Thyroid gland (tissue), 4 donors: ENCODE measurements at places on chromosomes 2 and 18. TPM values are rescaled to one million over a fixed set of nuclear protein-coding genes. Genes with fewer than 3 reads are reported as not detected.
A peak's percentile ranks its signal among the peaks of the same experiment; 100 is the strongest.

DNA sequence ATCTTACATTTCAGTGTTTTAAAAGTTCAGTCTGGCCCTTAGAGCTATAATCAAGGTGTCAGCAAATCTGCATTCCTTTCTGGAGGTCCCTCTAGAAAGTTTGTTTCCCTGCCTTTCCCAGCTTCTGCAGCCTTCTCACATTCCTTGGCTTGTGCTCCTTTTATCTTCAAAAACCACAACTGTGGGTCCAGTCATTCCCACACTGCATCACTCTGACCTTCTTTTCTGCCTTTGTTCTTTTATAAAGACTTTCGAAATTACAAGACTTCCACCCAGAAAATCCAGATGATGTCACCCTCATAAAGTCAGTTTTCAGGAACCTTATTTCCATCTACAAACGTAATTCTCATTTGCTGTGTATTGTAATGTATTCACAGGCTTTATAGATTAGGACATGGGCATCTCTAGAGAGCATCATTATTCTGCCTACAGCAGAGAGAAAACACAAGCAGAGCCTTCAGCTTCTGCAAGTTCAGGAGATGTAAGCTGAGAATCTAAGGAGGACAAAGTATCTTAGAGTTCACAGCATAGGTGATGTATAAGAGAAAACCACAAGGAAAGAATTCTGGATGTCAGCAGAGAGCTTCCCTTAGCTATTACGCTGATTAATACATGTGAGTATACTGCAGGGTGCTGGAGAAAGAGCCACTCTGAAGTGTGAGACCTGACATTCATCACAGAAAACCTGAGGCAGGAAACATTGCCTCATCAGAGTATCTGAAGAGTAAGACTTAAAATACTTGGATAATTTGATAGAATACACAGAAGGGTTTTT lies 1100.2 kb downstream of the CBLN2 start:
- H3K27ac ChIP-seq, result no peak overlapping the region
- H3K36me3 ChIP-seq, result no peaks in the 10 kb centered on the region
- DNase-seq, result no peak

GRCh38 chr18:39329496-39330275 lies 1764.1 kb upstream of the CELF4 start:
- H3K36me3 ChIP-seq, result no peaks in the 10 kb centered on the region
- no peak for DNase-seq
- no peak overlapping the region for H3K27ac ChIP-seq
- no peaks in the 10 kb centered on the region for H3K27me3 ChIP-seq
- H3K4me3 ChIP-seq, result no peak overlapping the region
- H3K4me1 ChIP-seq, result no peaks in the 10 kb centered on the region

- H3K4me1 ChIP-seq, result no peaks in the 10 kb centered on the region
- DNase-seq, result no peak
- no peaks in the 10 kb centered on the region for H3K27me3 ChIP-seq
- no peak overlapping the region for H3K4me3 ChIP-seq
- H3K27ac ChIP-seq, result no peak overlapping the region
Observed at GRCh38 chr2:219836647-219837177, 209.3 kb downstream of the SLC4A3 start.

DNA sequence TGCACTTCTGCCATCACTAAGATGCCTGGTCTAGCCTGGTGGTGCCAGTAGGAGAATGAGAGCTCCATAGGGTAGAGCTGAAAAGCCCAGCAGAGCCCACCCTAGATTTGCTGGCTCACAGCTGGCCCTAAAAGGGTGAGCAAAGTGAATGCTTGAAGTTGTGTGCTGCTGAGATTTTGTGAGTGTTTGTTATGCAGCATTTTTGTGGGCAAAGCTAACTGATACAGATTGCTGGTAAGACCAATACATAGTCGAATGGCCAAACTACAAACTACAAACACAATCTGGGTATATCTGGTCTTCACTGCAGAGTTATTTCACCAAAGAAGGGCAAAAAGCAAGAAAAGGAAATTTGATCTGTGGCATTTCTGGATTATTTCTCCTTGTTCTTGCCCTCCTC lies 7.1 kb upstream of the AGAP1 start:
- H3K4me1 ChIP-seq, result no peaks in the 10 kb centered on the region
- no peaks in the 10 kb centered on the region for H3K27me3 ChIP-seq
- no peak overlapping the region for H3K27ac ChIP-seq
- no peaks in the 10 kb centered on the region for H3K36me3 ChIP-seq

- no peaks in the 10 kb centered on the region for H3K4me1 ChIP-seq
- H3K4me3 ChIP-seq, result no peak overlapping the region
- no peaks in the 10 kb centered on the region for H3K36me3 ChIP-seq
- DNase-seq, result no peak
Observed at GRCh38 chr2:121064186-121064585, 220.8 kb downstream of the TFCP2L1 start.

DNA sequence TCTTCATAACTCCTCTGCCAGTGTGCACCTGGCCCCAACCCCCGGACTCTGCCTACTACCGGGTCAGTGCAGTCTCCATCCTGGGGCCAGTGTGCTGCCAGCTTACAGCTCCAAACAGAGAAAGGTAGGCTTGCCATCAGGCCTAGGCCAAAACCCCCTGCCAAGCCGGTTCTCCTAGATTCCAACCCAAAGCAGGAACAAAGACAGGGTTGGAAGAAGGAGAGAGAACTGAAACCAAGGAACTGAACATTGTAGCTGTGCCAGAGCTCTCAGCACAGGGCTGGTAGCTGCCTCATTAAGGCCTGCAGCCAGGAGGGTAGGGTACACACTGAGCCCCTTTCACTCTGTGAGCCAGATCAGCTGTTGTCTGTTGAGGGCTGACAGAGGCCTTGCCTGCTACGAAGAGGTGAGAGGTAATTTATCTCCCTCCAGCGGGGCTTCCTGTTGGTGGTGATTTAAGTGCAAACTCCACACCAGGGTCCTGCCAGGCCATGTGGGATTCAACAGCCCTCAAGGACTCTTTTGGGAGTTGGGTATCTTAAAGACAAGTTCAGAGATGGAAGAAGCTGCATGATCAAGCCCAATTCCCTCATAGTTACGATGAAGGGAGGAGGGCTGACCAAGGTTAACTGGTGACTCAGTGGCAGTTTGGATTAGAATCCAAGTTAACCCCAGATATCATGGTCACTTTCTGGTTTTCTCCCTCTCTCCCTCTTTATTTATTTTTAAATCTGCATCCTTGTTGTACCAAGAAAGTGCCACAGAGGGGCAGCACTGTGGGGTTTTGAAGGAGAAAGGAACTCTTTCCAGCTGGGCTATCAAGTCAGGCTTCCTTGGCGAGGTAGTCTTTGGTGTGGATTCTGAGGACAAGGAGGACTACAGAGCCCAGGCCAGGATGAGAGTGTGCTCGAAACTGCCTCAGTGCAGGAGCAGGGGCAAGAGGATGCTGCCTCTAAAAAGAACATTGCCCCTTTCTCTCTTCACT lies 48.1 kb downstream of the CYRIA start:
- H3K27me3 ChIP-seq, result no peaks in the 10 kb centered on the region
- H3K4me1 ChIP-seq, result peaks cover 94% of the 10 kb centered on the region
- H3K27ac ChIP-seq, result peak overlapping the region; percentile 90
- peaks cover 3% of the 10 kb centered on the region for H3K36me3 ChIP-seq
- peak; percentile 71 for DNase-seq

GRCh38 chr2:19810148-19810547 lies 91.6 kb downstream of the TTC32 start:
- no peak overlapping the region for H3K4me3 ChIP-seq
- H3K4me1 ChIP-seq, result no peaks in the 10 kb centered on the region
- H3K36me3 ChIP-seq, result no peaks in the 10 kb centered on the region
- no peak for DNase-seq
- no peaks in the 10 kb centered on the region for H3K27me3 ChIP-seq

DNA sequence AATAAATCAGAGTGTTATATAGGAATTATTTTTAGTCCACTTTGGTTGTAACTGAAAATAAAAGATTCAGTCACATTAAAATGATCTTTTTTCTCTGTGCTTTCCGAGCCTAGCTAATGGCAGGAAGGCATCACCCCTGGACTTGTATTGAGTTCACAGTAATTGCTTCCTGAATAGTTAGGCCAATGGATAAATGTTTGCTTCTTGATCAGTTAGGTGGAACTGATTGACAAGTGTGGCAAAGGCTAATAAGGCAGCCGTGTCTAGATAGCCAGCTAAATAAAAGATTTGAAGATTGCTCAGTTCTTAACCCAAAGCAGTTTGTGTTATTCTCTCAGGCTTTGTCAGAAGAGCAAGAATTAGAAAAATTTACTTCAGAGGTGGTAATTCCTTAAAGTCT lies 20.8 kb downstream of the FAM171B start:
- H3K4me1 ChIP-seq, result no peaks in the 10 kb centered on the region
- H3K27me3 ChIP-seq, result no peaks in the 10 kb centered on the region
- H3K4me3 ChIP-seq, result no peak overlapping the region
- no peaks in the 10 kb centered on the region for H3K36me3 ChIP-seq

GRCh38 chr2:106159866-106160785 lies 34.0 kb downstream of the UXS1 start:
- H3K27me3 ChIP-seq, result no peaks in the 10 kb centered on the region
- H3K4me3 ChIP-seq, result no peak overlapping the region
- H3K36me3 ChIP-seq, result no peaks in the 10 kb centered on the region
- no peak for DNase-seq
- H3K27ac ChIP-seq, result no peak overlapping the region
- peaks cover 44% of the 10 kb centered on the region for H3K4me1 ChIP-seq

- no peak overlapping the region for H3K27ac ChIP-seq
- no peaks in the 10 kb centered on the region for H3K36me3 ChIP-seq
- DNase-seq, result no peak
- H3K27me3 ChIP-seq, result no peaks in the 10 kb centered on the region
- no peak overlapping the region for H3K4me3 ChIP-seq
- no peaks in the 10 kb centered on the region for H3K4me1 ChIP-seq
Observed at GRCh38 chr18:45014047-45014501, 333.4 kb downstream of the SETBP1 start.

DNA sequence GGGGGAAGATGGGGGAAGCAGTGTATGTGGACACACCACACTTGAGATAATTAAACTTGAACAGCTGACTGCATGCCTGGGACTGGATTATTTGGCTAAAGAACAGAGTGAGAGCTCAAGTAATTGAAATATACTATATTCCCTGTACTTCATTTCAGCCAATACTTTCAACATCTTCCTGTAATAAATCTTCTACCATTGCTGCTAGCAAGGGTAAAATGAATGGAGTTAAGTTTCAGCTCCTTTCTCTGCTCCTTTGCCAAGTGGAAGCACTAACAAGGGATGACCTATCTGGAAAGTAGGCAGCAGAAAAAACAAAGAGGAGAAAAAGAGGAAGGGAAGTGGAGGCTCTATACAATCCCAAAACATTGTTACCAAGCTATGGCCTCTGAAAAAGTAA lies 50.9 kb downstream of the MMADHC start:
- no peak overlapping the region for H3K4me3 ChIP-seq
- no peaks in the 10 kb centered on the region for H3K4me1 ChIP-seq
- DNase-seq, result no peak
- no peaks in the 10 kb centered on the region for H3K36me3 ChIP-seq
- no peaks in the 10 kb centered on the region for H3K27me3 ChIP-seq

GRCh38 chr2:231525248-231526163 lies 4.7 kb downstream of the NMUR1 start:
- no peak for DNase-seq
- H3K27ac ChIP-seq, result no peak overlapping the region
- no peak overlapping the region for H3K4me3 ChIP-seq
- peaks cover 6% of the 10 kb centered on the region for H3K4me1 ChIP-seq
- H3K36me3 ChIP-seq, result no peaks in the 10 kb centered on the region

- H3K4me3 ChIP-seq, result peak overlapping the region; percentile 72
- H3K27me3 ChIP-seq, result no peaks in the 10 kb centered on the region
- H3K36me3 ChIP-seq, result no peaks in the 10 kb centered on the region
- peaks cover 11% of the 10 kb centered on the region for H3K4me1 ChIP-seq
- peak; percentile 47 for DNase-seq
Observed at GRCh38 chr2:135742325-135742757, 686 bp downstream of the UBXN4 start.

- H3K27me3 ChIP-seq, result no peaks in the 10 kb centered on the region
Observed at GRCh38 chr2:46983065-46983801, 67.6 kb upstream of the MCFD2 start.

DNA sequence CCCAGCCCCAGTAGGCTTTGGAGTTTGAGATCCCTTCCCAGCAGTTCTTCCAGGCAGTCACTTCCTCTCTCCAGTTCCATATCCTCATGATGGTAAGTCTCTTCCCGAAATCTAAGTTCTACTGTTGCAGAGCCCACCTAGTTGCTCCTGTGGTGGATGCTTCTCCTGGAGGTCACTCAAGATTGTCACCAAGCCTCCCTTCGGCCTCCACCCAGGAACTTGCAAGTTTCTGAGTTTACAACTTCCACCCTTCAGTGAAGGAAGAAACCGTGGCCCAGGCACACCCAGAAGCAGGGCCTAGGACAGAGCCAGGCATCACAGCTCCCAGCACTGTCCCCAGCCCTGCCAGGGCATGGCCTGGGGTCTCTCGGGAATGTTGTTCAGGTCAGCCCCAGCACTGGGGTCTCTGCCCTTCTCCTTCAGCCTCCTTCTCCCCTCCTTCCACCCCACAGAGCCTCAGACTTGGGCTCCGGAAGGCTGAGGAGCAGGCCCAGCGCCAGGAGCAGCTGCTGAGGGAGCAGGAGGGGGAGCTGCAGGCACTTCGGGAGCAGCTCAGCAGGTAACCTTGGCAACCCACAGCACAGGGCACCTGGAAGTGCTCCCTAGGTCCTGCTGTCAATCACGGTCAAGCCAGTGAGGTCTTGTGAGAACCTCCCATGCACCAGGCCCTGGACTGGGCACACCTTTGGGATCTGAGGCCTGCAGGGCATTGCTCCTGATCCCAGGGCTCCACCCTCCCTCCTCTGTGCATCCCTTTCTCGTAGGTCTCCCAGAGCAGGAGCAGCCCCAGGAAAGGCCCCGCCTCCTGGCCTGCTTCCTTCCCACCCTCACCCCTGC lies 7.1 kb downstream of the RUFY4 start:
- H3K36me3 ChIP-seq, result no peaks in the 10 kb centered on the region
- no peak overlapping the region for H3K27ac ChIP-seq
- H3K4me3 ChIP-seq, result no peak overlapping the region
- no peaks in the 10 kb centered on the region for H3K4me1 ChIP-seq

GRCh38 chr2:231761735-231762134 lies 19.3 kb downstream of the PDE6D start:
- H3K4me3 ChIP-seq, result no peak overlapping the region

GRCh38 chr2:113183703-113184102 lies 9.9 kb downstream of the PSD4 start:
- no peaks in the 10 kb centered on the region for H3K36me3 ChIP-seq
- H3K27me3 ChIP-seq, result no peaks in the 10 kb centered on the region
- H3K27ac ChIP-seq, result no peak overlapping the region
- H3K4me3 ChIP-seq, result no peak overlapping the region
- DNase-seq, result no peak
- peaks cover 66% of the 10 kb centered on the region for H3K4me1 ChIP-seq

GRCh38 chr18:7990670-7991069 lies 423.6 kb downstream of the PTPRM start:
- DNase-seq, result no peak
- H3K4me1 ChIP-seq, result no peaks in the 10 kb centered on the region
- no peaks in the 10 kb centered on the region for H3K36me3 ChIP-seq
- H3K27me3 ChIP-seq, result no peaks in the 10 kb centered on the region
- no peak overlapping the region for H3K27ac ChIP-seq

The METTL21A gene
- 35.9 TPM for total RNA-seq

The REEP1 gene
- 2.5 TPM for total RNA-seq

The ARHGEF33 gene
- total RNA-seq, result 1.3 TPM

The NUP35 gene
- 16.8 TPM for total RNA-seq

The CD28 gene
- 0.20 TPM for total RNA-seq

The HJURP gene
- 0.38 TPM for total RNA-seq

The SERPINB12 gene
- total RNA-seq, result not detected
